MCF 10A (cell line): ENCODE measurements at places on chromosomes 3 and 15. TPM values are rescaled to one million over a fixed set of nuclear protein-coding genes. Genes with fewer than 3 reads are reported as not detected.

SPINT1 gene
- 57.9 and 68.6 TPM in 2 replicates for total RNA-seq

DNA sequence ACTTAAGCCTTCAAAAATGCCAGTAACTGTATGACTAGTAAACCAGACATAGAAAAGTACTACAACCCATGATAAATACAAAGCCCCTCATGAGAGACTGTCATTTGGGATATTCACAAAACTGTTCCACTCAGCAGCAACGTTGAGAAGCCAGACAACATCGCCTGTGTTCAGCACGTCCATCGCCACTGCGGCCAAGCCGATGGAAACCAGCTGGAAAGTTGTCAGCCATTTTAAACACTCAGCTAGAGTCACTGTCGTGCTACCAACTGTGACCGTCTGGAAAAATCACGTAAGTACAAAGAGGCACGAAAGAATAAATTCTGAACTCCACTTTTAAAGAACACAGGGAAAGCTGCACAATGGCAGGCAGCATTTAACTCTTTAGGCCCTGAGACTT is 340.7 kb upstream of the WNT5A start:
- no peaks in the 10 kb centered on the region for H3K36me3 ChIP-seq
- H3K4me3 ChIP-seq, result no peak overlapping the region
- H3K4me1 ChIP-seq, result peaks cover 6% of the 10 kb centered on the region
- DNase-seq, result no peak
- no peak overlapping the region for H3K27ac ChIP-seq

- H3K36me3 ChIP-seq, result no peaks in the 10 kb centered on the region
- peak overlapping the region; percentile 54 for H3K27ac ChIP-seq
- DNase-seq, result peak; percentile 51
- H3K4me3 ChIP-seq, result no peak overlapping the region
- no peaks in the 10 kb centered on the region for H3K27me3 ChIP-seq
Observed at GRCh38 chr15:40234783-40235182, 4.1 kb upstream of the PAK6 start.

HIGD2B gene
- total RNA-seq, result not detected in 2 replicates

GRCh38 chr3:151707216-151707615 is 26.5 kb upstream of the AADACL2 start:
- no peaks in the 10 kb centered on the region for H3K27me3 ChIP-seq
- no peak overlapping the region for H3K4me3 ChIP-seq
- no peaks in the 10 kb centered on the region for H3K36me3 ChIP-seq
- H3K4me1 ChIP-seq, result no peaks in the 10 kb centered on the region

DNA sequence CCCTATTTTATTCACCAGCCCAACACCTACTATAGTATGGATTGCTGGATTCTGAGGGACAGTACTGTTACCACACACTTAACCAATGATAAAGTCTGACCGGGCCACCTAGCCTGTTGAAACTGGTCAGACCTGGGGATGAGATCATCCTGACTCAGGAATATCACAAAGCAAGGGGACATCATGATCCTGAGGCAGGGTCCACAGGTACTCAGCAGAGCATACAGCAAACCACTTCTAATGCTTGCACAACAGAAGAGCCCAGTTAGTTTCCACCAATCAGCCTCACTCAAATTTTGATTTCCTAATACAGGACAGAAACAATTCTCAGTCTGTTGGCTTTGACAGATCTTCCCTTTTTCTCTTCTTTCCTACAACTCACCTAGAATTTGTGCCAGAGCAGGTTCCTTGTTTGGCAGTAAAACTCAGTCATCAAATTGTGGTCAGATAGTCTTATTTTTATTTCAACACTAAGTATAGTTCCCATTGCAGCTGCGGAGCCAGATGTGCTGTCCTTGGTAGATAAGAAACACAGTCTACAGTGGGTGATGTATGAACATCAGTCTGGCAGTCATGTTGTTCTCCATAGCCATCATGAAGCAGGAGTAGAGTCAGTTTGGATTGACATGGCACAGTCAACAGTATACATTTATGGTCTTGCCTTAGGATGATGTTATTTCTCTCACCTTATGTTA is 90.1 kb upstream of the PRR23C start:
- no peaks in the 10 kb centered on the region for H3K27me3 ChIP-seq
- no peak overlapping the region for H3K4me3 ChIP-seq
- H3K36me3 ChIP-seq, result no peaks in the 10 kb centered on the region
- no peak overlapping the region for H3K27ac ChIP-seq
- no peaks in the 10 kb centered on the region for H3K4me1 ChIP-seq
